NCI-H748 treated with DMSO at 0.1 percent for 48 hours (cell line): ENCODE measurements at places on chromosomes 5 and 9.

DNA sequence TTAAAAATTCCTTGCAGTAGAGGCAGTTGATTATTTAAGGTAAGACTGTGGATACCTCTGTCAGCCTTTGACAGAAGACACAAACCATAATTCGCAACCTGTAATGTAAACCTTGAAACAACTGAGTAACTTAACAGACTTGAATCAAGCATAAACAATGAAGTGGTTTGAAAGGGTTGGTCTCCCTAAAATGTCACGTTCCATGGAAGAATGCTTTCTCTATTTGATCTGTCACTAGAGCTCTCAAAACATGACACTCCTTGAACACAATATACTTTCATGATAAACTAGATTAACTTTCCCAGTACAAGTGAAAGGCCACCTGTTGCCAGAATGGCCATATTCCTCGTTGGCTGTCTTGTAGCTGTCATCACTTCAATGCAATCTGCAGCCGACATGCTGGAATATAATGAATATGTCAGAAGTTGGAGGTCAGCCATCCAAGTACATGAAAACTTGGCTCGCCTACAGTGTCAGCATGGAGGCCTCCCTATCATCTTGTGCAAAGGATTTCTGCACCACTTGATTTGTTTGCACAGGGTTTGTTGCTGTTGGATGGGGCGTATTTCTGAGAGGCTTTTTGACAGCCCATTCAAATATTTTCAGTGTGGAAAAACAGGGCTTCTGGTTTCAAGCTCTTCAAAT is 228.0 kb downstream of the TLE4 start:
- no peak for DNase-seq

GRCh38 chr5:150144879-150145278 is 10.8 kb downstream of the PDGFRB start:
- DNase-seq, result no peak

- DNase-seq, result no peak
Observed at GRCh38 chr9:116233160-116233530, 79.6 kb downstream of the PAPPA start.

DNA sequence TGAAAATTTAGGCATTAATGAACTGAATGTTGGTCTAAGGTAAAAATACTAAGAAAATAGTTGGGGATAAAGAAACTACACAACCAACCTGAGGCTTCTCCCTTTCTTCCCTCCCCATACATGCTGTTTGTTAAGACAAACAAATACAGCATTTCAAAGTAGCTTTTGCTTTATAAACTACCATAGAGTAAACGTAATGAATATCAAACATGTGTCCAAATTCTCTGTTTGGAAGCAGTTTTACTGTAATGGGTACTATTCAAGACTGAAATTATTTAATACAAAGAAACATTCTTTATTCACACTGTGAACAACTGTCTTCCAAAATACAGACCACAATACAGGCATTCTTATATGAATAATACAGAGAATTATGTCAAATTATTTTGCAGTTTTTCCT is 52.0 kb downstream of the SLC44A1 start:
- DNase-seq, result no peak

DNA sequence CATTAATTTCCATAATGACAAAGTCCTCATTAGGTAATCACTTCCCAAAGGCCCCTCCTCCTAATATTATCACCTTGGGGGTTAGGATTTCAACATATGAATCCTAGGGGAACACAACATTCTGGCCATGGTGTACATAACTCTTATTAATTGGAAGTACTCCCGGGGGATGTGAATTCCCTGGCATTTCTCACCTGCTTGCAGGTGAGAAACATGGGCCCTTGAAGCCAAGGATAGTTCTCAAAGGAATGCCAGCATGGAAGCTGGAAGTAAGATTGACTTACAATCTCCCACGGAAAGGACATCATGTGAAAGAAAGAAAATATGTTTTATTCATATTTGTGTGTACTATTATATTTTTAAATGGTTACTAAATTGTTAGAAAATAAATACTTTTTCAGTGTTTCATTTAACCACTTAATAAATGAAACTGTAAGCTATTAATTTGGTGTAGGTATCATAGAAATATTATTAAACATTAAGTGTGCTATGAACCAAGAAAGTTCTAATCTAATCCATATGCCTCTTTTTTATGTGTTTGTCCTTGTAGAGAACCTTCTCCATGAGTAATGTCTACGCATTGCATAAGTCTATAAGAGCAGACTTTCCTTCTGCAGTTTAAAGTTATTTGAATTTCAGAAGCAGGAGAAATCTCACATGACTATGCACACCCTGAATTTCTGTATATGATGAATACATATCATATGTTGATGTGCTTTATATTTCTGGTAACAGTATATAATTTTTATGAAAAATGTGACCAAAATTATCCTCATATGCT is 59.4 kb downstream of the ANXA1 start:
- DNase-seq, result no peak

GRCh38 chr5:94916619-94917018 is 298.1 kb downstream of the SLF1 start:
- DNase-seq, result no peak

DNA sequence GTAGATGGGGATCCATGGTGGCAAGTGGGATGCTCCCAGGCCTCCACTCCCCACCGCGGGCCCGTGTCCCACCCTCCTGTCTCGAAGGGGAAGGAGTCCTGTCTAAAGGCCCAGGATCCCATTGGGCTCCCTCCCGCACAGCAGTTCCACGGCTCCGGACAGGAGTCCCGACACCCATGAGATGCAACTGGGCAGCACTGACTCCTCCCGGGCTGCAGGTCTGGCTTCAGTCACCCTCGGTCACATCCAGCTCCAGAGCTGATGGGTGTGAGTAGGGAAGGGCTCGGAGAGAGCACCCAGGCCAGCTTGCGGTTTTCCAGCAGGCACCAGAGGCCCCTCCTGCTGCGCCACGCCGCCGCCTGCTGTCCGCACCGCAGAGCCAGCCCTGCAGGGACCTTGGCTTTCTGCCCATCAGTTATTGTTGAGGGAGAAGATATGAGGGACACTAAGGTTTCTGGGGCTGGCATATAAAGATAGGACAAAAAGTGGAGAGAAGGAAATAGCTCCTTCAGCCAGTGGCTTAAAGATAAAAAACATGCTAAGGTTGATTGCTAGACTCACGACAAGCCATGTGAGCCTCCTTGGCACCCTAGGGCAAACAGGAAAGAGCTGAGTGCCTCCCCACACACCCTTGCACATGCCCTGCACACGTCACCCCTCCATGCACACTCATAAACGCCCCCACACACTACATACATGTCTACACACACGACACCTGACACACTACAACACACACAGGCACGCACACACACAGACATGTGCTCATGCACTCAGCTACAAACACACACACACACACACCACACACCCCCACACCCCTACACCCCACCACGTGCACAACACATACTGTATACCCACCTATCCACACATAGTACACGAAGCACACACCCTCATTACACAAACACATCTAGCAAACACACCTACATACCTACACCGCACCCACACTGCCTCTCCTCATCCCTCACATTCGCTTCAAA is 79.0 kb downstream of the AK8 start:
- no peak for DNase-seq

- DNase-seq, result no peak
Observed at GRCh38 chr5:179322071-179323025, 22.9 kb downstream of the ADAMTS2 start.

DNA sequence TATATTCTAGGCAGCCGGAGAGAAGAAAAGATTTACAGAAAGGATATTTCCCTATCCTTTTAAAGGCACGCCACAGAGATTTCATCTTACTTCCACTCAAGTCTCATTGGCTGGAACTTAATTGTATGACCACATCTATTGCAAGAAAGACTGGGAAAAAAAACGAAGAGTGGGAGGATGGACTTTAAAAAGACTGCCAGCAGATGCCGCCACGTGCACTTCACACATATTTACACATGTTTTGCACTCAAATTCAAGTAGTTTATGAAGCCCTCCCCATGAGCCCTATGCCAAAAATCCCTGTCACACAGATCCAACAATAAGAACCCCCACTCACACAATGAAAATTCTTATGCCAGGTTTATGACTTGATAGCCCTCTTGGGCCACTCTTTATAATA is 138.5 kb upstream of the TYRP1 start:
- DNase-seq, result no peak

GRCh38 chr5:170377027-170377426 is 12.1 kb downstream of the KCNMB1 start:
- DNase-seq, result no peak

DNA sequence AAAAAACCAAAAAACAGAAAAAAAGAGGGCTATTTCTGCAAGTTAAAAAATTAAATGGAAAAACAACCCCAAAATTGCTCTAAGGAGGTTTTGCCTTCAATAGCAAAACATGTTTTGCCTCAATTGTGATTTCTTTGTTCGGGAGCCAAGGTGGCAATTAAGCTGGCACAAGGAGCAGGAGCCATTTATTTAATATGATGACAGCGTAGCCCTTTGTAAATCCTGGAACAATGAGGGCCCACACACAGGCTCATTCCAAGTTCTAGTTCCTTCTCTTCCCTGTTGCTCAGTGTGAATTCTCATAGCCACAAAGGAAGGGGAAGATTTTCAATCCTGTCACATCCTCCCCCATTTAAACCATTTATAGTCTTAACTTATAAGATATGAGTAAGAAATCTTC is 353.2 kb downstream of the PDE4D start:
- peak; percentile 63 for DNase-seq

DNA sequence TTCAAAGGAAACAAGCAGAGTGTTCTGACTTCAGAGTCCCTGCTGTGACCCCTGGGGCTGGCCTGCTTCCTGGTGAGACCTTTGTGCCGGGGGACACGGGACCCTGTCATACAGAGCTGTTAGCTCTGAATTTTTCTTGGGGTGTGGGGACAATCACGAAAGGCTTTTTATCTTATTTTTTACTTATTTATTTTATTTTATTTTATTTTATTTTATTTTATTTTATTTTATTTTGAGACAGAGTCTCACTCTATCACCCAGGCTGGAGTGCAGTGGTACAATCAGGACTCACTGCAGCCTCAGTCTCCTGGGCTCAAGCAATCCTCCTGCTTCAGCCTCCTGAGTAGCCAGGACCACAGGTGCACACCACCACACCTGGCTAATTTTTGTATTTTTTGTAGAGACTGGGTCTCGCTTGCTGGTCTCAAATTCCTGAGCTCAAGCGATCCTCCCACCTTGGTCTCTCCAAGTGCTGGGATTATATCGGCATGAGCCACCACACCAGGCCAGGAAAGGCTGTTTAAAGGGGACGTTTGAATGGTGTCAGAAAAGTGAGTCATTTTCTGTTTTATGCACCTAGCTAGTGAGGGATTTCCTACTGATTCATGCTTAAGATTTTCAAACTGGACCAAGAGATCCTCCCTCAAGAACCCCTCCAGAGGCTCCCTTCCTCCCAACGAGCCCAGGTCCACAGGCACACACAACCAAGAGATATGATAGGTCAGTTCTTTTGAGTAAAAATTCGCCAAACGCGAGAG is 75.7 kb downstream of the OLFM1 start:
- DNase-seq, result no peak

DNA sequence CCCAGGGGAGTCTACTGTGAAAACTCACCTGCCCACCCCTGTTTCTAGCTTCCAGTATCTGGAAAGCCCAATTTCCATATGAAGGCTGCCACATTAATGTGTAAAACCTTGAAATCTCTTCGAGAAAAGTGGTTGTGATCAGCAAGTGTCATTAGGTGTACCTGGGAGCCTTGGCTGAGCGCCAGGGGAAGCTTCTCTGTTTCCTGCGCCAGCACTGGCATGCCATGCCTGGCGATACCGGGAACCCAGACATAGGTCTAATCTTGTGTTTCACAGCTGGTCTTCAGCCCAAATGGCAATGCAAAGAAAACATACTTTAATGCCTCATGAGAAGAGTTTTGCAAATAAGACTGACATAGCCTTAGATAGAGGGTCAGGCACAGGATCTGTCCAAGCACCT is 101.6 kb downstream of the TENT4A start:
- DNase-seq, result no peak

- no peak for DNase-seq
Observed at GRCh38 chr9:96071076-96071814, 195.8 kb downstream of the ERCC6L2 start.

GRCh38 chr9:130149654-130150286 is 22.4 kb upstream of the NCS1 start:
- DNase-seq, result no peak

DNA sequence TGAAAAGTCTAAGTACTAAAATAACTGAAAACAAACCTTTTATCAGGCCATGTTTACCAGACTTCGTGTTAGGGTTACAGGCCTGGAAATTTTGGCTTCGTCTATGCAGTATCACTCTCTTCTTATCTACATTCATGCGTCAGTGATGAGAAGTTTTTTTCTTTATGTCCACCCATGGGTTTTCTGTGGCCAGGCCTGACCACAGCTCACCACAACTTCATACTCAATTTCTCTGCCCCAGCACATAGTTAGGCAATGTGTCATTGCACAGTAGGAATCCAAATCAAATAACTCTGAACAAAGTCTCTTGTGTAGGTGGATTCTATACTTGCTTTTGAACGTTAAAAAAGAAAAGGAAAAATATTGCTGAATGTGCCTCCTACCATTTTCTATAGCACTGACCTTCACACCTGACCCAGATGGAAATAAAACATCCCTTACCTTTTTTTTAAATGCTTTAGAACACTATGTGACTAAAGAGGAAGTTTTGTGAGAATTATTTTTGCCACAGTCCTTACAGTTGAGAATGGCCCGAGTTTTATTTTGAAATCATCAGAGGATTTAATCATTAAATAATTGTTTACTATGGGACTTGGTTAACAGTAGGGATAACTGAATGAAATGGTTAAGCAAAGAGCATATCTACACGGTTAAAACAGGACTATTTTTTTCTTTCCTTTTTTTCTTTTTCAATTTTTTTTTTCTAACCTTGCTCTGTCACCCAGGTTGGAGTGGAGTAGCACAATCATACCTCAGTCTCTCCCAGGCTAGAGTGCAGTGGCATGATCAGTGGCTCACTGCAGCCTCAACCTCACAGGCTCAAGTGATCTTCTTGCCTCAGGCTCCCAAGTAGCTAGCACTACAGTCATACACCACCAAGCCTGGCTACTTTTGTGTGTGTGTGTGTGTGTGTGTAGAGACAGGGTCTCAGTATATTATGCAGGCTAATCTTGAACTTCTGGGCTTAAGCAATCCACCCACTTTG is 1247.0 kb upstream of the ACO1 start:
- DNase-seq, result no peak

- DNase-seq, result no peak
Observed at GRCh38 chr9:69036309-69036708, 757 bp downstream of the FXN start.

GRCh38 chr9:128276008-128276573 is at the start of gene SWI5:
Gene SWI5, plus strand, starts transcription at chr9:128276276.
- peak; percentile 99 for DNase-seq

DNA sequence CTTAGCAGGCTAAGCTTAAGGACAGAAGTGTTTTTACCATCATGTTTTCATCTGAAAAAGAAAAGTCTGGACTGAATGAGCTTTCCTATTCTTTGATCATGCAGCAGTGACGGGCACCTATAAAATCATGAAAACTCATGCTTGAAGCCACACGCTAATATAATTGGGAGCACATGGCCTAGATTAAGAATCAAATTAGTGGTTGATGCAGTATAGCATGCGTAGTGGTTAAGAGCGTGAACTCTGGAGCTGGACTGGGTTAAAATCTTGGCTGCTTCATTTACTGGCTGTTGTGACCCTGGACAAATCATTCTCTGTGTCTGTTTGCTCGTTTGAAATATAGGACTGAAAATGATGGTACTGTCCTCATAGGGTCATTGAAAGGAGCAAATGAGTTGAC is 49.9 kb upstream of the IL13 start:
- DNase-seq, result no peak
